ENCODE measurements at places on chromosomes 6 and 20. TPM values are rescaled to one million over a fixed set of nuclear protein-coding genes. Genes with fewer than 3 reads are reported as not detected.
A peak's percentile ranks its signal among the peaks of the same experiment; 100 is the strongest.

- no peaks in the 10 kb centered on the region for H3K4me1 ChIP-seq
- H3K36me3 ChIP-seq = no peaks in the 10 kb centered on the region
- DNase-seq = no peak
- H3K27ac ChIP-seq = no peak overlapping the region
- H3K27me3 ChIP-seq = no peaks in the 10 kb centered on the region
Measured at GRCh38 chr6:127582777-127583462, 5.9 kb downstream of the C6orf58 start.

GRCh38 chr20:50710492-50711063 is 19.2 kb upstream of the RIPOR3 start:
- H3K27me3 ChIP-seq = no peaks in the 10 kb centered on the region
- peak overlapping the region; percentile 37 for H3K27ac ChIP-seq
- peaks cover 17% of the 10 kb centered on the region for H3K4me1 ChIP-seq
- peak; percentile 70 for DNase-seq
- H3K36me3 ChIP-seq = no peaks in the 10 kb centered on the region
- no peak overlapping the region for H3K4me3 ChIP-seq

- H3K36me3 ChIP-seq = no peaks in the 10 kb centered on the region
- no peaks in the 10 kb centered on the region for H3K4me1 ChIP-seq
- H3K27ac ChIP-seq = no peak overlapping the region
- peaks cover 15% of the 10 kb centered on the region for H3K27me3 ChIP-seq
Measured at GRCh38 chr6:3619800-3620199, 131.7 kb downstream of the PXDC1 start.

PRND gene
- not detected for total RNA-seq

- H3K4me1 ChIP-seq = peaks cover 3% of the 10 kb centered on the region
- DNase-seq = no peak
- H3K4me3 ChIP-seq = no peak overlapping the region
- H3K27me3 ChIP-seq = no peaks in the 10 kb centered on the region
Measured at GRCh38 chr6:35425284-35425683, 26.9 kb upstream of the FANCE start.
